BE2C (cell line): ENCODE measurements at places on chromosomes 12 and 14.

DNA sequence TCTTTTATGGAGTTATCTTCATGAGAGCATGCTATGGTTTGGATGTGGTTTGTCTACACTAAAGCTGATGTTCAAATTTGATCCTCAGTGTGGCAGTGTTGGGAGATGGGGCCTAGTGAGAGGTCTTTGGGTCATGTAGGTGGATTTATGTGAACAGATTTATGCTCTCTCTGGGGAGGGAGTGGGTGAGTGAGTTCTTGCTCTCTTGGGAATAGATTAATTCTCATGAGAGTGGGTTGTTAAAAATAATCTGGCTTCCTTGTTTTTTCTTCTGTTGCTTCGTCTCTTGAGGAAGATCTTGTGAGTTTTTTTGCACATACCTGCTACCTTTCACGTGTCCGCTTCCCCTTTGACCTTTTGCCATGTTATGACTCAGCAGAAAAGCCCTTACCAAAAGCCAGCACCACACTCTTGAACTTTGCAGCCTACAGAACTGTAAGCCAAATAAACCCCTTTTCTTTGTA is 20.5 kb downstream of the DERA start:
- no peak for DNase-seq

GRCh38 chr14:31659278-31659677 is 98.1 kb downstream of the NUBPL start:
- no peak for DNase-seq

DNA sequence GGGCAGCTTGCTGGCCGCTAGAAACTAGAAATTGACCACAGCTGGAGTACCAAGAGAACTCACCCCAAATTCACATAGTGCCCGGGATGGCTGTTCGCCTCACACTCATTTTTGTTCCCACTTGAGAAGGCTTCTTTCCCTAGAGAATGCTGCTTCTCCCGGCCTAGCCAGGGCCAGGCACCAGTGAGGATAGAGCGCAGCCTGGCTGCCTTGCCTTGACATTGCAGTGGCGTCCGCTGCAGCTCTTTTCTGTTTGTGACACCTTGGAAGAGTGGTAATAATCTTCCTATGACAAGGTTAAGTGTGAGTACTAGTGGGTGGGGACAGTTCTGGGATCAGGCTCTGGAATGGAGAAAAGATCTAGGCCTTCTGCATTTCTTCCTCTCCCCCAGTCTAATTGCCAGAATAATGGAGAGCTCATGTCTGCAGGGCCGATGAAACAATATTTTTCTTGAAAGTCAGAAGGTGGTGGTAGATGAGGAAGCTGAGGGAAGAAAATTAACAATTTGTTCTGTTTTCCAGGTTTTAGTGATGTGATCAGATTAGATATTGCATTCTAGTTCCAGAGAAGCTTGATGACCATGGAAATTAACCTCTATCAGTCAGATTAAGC is 3.7 kb downstream of the TMEM253 start:
- peak; percentile 84 for DNase-seq

DNA sequence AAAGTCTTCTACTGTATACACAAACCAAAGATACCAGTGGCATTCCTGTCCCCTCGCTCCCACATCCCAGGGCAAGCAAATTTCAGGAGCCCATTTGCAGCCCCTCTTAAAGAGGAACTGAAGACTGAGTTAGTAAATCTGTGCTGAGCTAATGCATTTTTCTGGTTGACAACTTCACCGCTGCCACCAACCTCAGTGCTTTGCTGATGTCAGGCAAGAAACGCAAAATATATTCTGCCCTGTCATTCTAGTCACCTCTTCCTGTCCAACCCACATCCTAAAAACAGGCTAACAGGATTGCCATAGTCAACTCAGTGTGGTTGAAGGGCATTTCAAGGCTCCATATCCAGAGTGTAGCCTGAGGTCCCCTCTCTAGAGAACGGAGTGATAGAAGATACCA is 59.4 kb upstream of the FICD start:
- no peak for DNase-seq

GRCh38 chr12:75783093-75783877 is 248.3 kb downstream of the PHLDA1 start:
- DNase-seq: no peak

- no peak for DNase-seq
These were observed 151.4 kb upstream of the AVPR1A start for GRCh38 chr12:63302269-63302940.

DNA sequence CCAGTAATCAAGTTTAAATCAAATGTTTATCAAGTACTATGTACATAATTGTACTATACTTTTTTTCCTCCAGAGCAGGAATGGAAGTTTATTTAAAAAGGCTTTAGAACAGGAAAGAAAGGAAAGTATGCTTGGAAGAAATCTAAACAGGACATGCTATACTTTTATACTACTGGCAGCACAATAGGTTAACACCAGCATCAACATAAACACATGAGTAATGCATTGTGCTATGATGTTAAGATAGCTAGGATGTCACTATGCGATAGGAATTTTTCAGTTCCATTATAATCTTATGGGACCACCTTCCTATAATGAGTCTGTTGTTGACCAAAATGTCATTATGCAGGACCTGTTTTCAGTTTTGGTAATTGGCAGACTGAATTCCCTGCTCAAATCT is 41.5 kb upstream of the ANKS1B start:
- DNase-seq: no peak

DNA sequence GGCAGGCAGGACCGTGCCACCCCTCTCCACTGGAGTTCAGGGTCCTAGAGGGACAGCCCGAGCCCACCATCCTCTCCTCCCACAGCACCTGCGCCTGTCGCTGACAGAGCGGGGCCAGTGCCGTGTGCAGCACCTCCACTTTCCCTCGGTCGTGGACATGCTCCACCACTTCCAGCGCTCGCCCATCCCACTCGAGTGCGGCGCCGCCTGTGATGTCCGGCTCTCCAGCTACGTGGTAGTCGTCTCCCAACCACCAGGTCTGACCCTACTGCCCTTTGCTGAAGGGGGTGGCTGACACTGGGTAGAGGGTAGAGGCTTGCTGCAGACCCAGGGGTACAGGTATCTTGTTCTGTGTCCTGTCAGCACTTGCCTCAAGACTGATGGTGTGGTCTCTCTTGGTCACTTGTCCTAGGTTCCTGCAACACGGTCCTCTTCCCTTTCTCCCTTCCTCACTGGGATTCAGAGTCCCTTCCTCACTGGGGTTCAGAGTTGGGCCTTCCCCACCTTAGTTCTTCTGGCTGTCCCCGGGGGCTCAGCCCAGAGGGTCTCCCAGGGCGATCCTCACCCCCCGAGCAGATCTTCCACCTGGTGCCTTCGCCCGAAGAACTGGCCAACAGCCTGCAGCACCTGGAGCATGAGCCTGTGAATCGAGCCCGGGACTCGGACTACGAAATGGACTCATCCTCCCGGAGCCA is 42.0 kb downstream of the SH2B3 start:
- DNase-seq: no peak

GRCh38 chr12:51694146-51694545 is 103.1 kb downstream of the SCN8A start:
- no peak for DNase-seq

- DNase-seq: no peak
These were observed 2.3 kb upstream of the SPATS2 start for GRCh38 chr12:49364989-49365388.

GRCh38 chr12:20757-21156 is 45.8 kb upstream of the IQSEC3 start:
- DNase-seq: no peak

DNA sequence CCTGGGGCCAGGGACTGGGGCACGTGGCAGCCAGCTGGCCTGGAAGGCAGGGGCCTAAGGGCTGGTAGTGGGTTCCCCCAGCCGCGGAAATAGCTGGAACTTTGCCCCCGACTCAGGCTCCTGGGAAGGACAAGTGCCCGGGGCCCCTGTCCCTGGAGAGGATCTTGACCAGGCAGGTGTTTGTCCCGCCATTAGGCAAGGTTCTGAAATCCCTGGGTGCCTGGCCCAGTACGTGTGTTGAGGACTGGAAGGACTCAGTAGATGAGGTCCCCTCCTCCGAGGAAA is 94.2 kb downstream of the B4GALNT3 start:
- DNase-seq: no peak

DNA sequence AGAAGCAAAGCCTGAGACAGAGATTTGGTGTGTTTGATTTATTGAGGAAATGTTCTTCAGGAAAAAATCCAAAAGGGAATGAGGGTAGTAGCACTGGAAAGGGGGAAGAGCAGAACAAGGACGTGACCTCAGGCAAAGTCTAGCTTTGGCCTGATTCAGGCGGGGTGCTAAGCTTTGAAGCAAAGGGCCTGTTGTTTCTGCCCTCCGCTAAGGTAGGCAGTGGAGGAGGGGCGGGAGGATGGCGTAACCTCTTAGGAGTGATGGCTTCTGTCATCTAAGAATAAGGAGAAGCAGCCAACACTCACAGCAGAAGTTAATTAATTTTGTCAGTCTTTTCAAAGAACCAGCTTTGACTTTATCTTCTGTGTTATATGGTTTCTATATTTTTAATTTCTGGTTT is 20.4 kb downstream of the ABHD12B start:
- DNase-seq: no peak

DNA sequence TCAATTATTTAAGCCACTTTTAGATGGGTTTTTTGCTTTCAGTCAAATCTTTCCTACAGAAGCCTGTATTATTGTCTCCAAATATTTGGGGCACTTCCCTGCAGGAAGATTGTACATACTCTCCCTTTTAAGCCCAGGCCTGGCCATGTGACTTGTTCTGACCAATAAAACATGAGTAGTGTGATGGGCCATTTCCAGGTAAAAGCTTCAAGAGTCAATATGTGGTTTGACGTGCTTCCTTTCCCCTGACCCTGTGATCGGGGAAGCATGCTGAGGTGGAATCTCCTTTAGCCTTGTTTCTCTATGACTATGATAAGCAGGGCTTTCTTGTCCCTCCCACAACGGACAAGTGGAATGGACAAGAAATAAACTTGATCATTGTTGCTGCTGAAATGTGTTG is 14.2 kb upstream of the NIN start:
- DNase-seq: no peak

- no peak for DNase-seq
These were observed 81.8 kb upstream of the FOXN3 start for GRCh38 chr14:89498878-89499277.

GRCh38 chr12:115232455-115233156 is 548.6 kb upstream of the TBX3 start:
- DNase-seq: peak; percentile 34

DNA sequence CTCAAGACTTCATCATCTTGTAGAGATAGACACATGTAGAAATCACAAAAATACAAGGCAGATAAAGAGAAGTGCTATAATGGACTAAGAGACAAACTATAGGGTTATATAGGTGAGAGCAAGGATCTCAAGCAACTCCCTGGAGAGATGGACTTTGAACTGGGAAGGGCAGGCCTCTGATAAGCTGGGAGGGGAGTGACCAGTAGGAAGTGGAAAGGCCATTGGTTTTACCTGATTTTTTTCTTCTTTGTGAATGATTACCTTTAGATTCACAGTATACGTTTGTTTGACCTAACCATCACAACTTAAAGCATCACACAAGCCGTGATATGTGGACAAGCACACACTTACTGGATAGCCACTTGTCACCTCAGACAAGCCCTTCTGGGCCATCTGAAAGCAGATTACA is 5.2 kb upstream of the TEP1 start:
- no peak for DNase-seq

DNA sequence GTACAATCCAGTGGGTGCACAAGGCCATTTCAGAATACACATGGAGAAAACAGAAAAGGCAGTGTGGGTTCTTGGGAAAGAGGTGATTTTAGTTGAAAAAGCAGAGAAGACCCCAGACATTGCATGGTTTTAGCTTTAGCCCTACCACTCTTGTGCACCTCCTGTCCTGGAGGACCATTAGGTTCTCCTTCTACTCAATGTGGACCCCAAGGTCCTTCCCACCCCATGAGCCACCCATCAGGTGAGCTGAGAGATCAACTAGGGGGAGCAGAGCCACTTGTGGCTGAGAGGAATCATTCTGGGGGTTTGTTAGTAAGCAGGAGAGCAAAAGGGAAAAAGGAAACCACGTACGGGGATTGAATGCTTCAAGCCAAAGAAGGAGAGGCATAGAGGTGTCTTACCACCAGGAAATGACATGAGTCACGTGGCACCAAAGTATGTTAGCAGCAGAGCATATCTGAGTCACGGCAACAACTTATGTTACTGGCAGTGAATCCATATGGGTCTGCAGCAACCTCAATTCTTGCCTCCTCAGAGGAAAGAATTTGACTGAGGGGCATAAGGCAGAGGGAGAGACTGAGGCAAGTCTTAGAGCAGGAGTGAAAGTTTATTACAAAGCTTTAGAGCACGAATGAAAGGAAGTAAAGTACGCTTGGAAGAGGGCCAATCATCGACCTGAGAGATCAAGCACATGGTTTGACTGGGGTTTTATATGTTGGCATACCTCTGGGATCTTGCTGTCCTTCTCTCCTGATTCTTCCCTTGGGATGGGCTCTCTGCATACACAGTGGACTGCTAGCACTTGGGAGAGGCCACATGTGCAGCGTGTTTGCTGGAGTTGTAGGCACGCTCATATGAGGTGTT is 73.9 kb downstream of the HSD17B6 start:
- DNase-seq: no peak

DNA sequence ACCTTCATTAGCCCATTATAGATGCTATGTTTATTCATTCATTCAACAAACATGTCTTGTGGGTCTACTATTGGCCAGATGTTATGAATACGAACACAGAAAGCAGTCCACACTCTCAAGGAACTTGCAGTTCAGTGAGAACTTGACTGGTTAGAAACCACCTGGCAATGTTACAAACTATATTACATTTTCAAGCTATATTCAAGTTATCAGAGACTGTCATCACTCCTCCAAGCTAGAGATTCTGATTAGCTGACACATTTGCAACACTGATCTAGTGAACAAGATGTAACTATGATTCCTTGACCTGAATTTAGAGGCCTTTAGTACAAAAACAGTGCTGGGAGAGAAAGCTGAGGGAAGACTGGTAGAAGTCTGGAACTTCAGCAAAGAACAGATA is 170.7 kb upstream of the EEA1 start:
- DNase-seq: no peak

GRCh38 chr14:22478247-22478646 is 110.8 kb downstream of the DAD1 start:
- no peak for DNase-seq

DNA sequence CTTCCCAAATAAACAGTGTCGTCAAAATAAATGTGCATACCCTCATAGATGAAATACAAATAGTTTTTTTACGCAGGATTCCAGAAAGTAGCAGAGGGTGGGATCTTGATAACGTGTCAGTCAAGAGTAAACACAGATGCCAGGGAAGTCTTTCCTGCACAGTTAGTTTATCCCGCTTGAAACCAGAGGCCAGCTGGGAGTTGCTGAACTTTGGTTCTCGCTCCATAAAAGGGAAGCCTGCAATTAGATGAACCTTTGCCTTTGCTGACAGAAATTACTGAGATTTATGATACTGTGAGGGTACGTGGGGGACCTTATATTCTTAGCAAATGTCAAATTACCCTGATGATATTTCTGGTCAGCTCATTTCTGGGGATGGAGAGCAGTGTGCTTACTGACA is 18.9 kb downstream of the FAR2 start:
- no peak for DNase-seq

DNA sequence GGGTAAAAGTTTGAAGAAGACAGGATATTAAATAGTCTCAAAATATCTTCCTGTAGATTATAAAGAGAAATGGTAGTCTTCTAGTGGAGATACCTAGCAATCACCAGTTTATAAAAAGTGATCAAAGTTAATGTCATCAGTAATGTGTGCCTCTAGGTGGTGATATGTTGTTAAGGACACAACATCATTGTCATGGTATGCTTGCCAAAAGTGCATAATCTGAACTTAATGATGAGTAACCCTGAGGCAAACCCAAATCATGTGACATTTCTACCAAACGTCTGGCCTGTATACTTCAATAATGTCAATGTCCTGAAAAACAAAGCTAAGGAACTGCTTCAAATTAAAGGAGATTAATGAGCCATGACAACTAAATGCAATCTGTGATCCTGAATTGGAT is 214.7 kb downstream of the PHLDA1 start:
- DNase-seq: peak; percentile 26

GRCh38 chr12:102964872-102965271 is 7.4 kb downstream of the ASCL1 start:
- no peak for DNase-seq
